OCI-LY7 (cell line): ENCODE measurements at places on chromosomes 3 and 15. TPM values are rescaled to one million over a fixed set of nuclear protein-coding genes. Genes with fewer than 3 reads are reported as not detected.

DNA sequence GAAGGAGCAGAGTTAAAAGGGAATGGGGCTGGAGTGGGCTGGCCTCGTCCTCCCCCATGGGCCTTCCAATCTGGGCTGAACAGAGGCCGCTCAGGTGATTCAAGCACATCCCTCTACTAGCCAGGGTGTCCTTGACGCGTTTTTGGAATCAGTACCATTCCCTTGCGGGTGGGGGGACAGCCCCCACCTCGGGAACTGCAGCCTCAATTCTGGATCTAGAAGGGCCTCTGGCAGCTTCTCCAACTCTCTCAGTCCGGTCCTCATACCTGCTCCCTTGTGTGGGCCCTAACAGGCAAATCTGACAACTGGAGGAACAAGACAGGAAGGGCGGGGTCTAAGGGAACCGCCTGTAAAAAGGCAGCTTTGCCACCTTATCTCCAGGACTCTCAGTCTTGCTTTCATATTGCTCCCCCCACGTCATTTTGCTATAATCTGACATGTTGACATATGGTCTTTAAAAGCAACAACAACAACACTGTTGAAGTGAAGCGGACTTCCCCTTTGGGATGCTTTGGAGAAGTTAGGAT, 802 bp upstream of the CHRNB4 start:
- DNase-seq, result no peak

GRCh38 chr3:81245501-81245900, 515.9 kb downstream of the GBE1 start:
- DNase-seq, result no peak

GRCh38 chr15:101358895-101359294, 63.8 kb upstream of the SNRPA1 start:
- DNase-seq, result no peak

AGBL1 gene
- not detected in 2 replicates for total RNA-seq

ACTC1 gene
- total RNA-seq, result not detected in 2 replicates
